Inflammatory macrophage treated with lipopolysaccharide for 4 hours (primary cell): ENCODE measurements at places on chromosomes 5 and 9.

- no peak for DNase-seq
These were observed 9.8 kb downstream of the TGFBI start for GRCh38 chr5:136038635-136039034.

- DNase-seq, result no peak
These were observed 198.7 kb downstream of the VPS13A start for GRCh38 chr9:77375956-77376532.

DNA sequence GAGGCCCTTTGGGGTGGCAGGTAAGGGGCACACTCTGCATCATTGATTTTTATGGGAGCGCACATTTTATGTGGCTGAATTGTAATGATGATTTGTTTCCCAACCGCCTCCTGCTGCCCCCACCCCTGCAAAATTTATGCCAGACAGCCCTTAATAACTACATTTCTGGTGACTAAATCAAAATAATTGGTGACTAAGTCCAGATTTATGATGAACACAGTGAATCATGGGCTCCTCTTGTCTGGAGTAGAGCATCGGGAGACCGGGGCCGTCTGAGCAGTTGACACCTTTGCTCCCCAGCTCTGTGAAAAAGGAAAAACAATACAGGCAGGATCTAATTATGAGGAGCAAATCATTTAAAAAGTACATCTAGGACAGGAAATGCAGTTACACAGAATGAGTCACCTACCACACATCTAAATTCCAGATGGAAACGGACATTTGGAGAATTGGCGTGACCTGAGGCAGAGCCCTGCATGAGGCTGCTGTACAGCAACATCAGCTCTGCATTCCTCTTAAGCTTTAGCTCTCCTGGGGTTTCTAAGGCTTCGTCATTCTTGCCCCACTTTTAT is 58.9 kb downstream of the DOCK2 start:
- DNase-seq, result no peak

DNA sequence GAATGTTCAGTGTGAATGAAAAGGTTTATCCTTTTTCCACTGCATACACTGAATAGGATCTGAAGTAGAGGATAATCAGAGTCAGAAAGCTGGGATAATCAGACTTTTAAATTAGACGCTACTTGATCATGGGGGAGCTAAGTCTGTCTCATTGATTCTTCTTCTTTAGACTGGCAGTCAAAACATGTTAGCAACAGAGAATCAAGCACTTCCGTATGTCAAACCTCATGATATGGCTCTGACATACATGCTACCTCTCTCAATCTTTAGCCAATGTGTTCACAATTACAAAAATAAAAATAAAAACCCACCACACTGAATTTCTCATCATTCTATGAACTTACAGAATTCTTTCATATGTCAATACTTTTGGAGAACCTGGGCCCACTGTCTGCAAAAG is 19.0 kb upstream of the OR13F1 start:
- no peak for DNase-seq

GRCh38 chr9:96522366-96522765 is 72.4 kb downstream of the HABP4 start:
- DNase-seq, result peak; percentile 22

- no peak for DNase-seq
These were observed 312.9 kb upstream of the MSX2 start for GRCh38 chr5:174411479-174411819.

GRCh38 chr5:39107350-39107749 is 33.2 kb upstream of the RICTOR start:
- no peak for DNase-seq

DNA sequence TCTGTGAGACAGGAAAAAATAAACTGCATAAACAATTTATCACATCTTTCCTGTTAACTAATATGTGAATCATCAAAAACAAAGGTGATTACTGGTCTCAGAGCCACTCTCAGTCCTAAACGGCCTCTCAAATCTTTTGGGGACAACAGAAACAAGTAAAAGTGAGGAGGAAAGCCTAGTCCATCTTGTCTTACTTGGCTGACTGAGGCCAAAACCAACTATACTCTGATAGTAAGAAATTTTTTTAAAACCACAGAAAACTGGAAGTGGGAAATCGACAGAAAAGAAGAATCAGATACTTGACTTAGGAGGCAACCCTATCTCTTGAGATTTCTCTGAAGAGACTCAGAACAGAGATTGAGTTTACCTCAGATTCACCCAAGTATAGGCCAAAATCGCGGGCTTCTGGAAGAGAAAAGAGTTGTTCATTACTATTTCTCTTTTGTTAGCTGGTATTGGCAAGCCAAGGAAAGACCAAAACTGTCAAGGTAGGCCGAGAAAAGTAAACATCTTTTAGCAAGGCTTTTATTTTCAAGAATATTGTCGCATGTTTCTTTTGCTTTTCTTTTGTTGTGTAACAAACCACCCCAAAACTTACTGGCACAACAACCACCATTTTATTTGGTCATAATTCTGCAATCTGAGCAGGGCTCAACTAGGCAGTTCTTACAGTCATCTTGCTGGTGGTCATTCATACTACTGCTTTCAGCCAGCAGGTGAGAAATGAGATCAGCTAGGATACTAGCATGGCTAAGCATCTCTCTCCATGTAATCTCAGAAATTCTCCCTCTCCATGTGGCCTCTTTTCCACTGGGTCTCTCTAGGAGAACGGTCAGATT is 46.1 kb downstream of the RFX3 start:
- DNase-seq, result no peak

DNA sequence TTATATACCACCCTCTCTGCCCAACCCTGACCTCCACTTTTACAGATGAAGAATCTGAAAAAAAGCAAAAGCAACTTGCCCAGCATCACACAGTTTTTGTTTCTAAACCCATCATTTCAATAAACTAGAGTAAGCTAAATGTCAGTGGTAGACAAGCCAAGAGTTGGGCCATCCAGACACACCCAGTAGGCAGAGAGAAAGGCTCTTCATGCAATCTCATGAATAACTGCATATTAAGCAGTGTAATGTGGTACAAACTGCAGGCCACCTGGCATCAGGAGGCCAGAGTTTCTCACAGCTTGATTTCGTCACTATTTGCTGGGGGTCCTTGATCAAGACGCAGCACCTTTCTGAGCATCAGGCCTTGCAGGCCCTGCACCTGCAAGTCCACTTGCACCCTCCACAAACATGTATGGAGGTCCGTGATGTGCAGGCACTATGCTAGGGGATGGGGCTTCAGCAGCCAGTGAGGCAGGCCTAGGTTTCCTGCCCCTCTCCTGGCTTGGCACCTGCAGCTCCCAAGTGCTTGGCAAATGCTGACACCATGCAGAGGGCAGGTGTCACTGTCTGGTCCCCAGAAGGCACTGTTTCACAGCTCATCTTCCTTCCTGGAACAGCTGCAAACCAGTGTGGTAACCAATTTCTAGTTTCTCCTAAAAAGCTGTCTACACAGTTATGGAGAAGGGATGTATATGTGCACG is 29.8 kb downstream of the ADAM19 start:
- no peak for DNase-seq

DNA sequence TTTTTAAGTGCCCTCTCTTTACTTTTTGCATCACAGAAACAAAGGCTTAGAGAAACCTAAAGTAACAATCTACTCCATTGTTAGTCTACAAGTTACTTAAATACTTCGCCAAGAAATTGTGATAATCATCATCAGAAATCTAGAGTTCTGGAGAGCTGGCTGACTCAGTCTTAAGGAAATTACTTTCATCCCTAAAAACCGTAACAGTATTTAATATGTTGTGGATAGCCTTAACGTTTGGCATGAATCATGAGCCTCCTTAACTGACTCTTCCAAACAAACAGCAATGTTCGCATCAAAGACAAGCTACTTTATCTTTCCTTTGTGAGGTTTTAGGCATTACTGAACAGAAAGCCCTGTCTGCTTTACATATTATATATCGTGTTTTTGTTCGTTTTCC is 128.7 kb downstream of the NIPBL start:
- no peak for DNase-seq
